Kidney (tissue), 22 donors: ENCODE measurements at places on chromosomes 16 and 17.
A peak's percentile ranks its signal among the peaks of the same experiment; 100 is the strongest.

DNA sequence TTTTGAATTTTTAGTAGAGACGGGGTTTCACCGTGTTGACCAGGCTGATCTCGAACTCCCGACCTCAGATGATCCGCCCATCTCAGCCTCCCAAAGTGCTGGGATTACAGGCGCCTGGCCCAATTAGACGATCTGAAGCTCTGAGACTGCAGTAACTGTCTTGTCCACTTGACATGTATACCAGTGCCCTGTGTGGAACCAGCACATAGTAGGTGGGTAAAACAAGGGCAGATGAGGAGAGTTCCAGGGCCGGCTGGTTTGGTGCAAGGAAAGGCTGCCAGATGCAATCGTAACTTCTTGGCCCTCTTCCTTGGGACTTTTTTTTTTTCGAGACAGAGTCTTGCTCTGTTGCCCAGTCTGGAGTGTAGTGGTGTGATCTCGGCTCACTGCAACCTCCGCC lies 3.1 kb downstream of the C17orf113 start:
- no peak for DNase-seq

GRCh38 chr16:66581246-66581952 lies 2.1 kb downstream of the CMTM2 start:
- no peak for DNase-seq

DNA sequence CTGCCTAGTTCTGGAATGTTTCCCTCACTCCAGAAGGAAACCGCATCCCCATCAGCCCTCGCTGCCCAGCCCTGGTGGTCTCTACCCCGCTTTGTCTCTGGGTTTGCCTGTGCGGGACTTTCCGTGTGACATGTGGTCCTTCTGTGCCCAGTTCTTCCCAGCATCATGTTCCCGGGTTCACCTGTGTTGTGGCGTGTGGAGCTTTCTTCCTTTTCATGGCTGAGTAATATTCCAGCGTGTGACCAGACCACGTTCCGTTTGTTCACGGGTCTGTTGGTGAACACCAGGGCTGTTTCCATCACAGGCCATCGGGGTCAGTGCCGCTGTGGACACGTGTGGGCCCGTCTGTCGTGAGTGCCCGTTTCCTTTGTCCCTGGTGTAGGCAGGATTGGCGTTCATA lies 32.1 kb downstream of the CACNA1H start:
- no peak for DNase-seq

GRCh38 chr16:56956756-56957155 lies 5.0 kb upstream of the CETP start:
- DNase-seq, result no peak

- no peak for DNase-seq
These were observed 7.7 kb downstream of the KDM8 start for GRCh38 chr16:27211026-27211425.

GRCh38 chr16:88657371-88657770 lies 5.5 kb downstream of the MVD start:
- DNase-seq, result no peak

DNA sequence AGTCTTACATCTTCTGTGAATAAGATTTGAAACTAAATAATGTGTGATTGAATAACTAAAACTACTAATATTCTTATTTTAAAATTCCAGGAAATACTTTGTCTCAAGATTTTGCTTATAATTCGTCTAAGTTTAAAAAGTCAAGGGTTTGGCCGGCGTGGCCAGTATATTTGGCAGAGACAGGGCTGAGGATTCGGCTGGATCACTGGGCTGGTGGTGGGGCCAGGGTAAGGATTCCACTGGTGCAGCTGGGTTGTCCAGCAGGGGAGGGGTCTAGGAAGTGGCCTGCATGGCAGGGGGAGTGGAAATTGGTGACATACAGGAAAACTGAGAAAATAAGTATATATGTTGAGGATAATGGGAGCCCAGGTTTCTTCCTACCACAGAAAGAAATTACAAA lies 75.7 kb downstream of the MYO1D start:
- DNase-seq, result no peak

GRCh38 chr16:87698676-87699199 lies 67.0 kb downstream of the KLHDC4 start:
- no peak for DNase-seq

DNA sequence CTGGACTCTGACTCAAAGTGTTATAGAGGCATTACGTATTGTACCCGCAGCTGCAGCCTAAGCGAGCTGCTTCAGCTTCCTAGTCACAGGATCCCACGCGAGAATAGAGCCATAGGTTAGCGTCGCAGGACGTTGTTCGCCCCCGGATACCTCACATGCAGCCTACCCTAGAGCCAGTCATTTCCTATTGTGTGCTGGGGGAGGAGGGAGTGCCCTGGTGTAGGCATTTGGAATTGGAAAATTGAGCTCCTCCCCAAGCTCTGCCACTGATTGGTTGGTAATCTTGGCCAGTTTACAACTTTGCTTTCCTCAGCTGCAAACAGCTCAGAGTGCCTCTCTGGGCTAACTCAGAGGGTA lies 530 bp downstream of the NAA60 start:
- DNase-seq, result peak; percentile 29

DNA sequence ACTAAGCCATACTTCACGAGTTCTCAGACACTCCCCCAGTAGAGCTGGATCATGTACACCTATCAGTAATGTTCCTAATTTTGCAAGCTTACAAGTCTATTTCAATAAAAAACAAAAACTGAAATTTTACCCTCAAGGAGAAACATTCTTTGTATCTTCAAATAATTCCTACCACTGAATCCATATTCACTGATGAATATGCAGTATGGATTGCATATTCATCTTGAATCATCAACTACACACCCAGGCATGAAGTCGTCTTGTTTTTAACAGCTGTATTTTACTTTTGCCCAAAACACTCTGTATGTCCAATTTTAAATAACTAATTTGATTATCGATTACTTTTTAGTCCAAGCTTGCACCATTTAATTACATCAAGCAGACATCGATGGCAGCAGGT lies 31.8 kb downstream of the ZDHHC7 start:
- DNase-seq, result no peak

- no peak for DNase-seq
These were observed 477.9 kb downstream of the SOX9 start for GRCh38 chr17:72598695-72599094.

GRCh38 chr16:7132465-7132864 lies 200.2 kb upstream of the RBFOX1 start:
- no peak for DNase-seq

DNA sequence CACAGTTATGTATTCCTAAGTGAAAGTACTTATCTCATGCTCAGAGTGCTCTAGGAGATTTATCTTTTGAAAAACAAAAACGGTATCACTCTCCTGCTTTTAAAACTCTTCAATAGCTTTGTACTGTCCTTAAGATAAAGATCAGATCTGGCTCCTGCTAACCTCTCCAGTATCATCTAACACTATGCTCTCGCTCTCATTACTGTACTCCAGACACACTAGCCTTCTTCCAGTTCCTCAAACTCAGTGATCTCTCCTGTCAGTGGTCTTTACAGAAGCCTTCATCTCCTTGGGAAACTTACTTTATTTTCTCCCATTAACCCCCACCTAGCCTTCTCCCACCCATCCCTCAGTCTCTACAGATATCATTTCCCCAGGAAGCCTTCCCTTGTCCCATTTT lies 10.1 kb downstream of the ULK2 start:
- no peak for DNase-seq

- DNase-seq, result no peak
These were observed 34.9 kb downstream of the ARHGAP17 start for GRCh38 chr16:24980077-24980793.

- DNase-seq, result no peak
These were observed 6.8 kb downstream of the RUSF1 start for GRCh38 chr16:31501226-31501965.

DNA sequence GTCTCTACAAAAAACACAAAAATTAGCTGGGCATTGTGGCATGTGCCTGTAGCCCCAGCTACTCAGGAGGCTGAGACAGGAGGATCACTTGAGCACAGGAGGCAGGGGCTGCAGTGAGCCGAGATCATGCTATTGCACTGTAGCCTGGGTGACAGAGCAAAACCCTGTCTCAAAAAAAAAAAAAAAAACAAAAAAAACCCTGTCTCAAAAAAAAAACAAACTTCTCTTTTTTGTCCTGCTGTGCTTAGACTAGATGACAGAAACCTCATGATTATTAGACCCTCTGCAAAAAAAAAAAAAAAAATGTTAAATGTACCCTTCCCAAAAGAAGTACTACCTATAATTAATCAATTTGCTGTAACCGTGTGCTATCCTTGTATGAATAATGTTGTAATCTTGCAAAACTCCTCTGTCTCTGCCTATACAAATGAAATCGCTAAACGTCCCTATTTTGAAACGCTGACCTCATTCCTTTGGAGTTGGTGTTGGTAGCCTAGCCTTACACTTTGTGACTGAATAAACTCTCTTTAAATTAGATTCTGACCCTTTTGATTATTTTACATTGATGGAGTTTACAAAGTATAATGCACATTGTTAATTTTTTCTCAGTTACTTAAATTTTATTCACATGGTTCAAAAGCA lies 13.6 kb upstream of the DHRS7B start:
- DNase-seq, result no peak

DNA sequence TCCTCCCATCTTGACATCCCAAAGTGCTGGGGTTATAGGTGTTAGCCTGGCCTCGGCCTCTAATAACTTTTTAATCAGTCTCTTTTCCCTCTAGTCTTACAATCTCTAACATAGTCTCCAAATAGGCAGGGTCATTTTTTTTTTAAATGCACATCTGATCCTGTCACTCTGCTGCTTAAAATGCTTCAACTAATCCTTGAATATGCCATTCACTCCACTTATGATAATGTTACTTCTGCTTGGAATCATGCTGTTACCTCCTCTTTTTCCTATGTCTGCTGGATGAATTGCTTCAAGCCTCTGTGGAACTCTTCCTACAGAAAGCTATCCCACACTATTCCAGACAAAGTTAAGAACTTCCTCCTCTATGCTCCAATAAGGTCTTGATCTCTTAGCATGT lies 22.8 kb downstream of the CRLF3 start:
- DNase-seq, result no peak

GRCh38 chr16:54171626-54172537 lies 114.7 kb downstream of the IRX3 start:
- DNase-seq, result peak; percentile 59

- DNase-seq, result no peak
These were observed 157.2 kb upstream of the CACNG3 start for GRCh38 chr16:24098896-24099295.

DNA sequence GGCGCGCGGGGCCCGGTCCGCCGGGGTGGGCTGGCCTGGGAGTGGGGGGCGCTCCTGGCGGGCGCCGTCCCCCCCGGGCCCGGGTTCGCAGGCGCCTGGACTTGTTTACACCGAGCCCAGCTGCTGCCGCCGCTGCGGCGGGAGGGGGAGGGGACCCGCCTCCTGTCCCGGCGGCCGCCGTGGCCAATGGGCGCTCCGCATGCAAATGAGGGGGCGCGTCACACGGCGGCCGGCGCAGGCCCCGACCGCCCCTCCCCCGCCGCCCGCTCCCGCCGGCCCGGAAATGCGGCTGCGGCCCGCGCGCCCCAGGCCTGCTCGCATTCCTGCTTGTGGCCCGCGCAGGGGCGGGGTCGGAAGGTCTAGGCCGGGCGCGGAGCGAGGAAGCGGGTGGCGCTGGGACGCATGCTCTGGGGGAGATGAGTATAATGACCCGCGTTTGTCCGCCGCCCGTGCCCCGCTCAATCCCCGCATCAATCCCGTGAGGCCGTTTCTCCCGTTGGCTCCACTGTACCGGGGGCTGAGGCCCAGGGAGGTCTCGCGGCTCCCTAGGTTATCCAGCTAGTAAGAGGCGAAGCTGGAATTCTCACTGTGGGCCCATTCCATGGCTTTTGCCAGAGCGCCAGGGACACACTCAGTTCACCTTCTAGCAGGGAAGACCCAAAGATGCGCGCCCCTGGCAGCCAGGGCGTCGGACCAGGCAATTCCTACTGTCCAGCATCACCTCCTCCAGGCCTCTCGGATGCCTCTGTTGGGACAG lies at the start of gene YPEL3:
TSS of gene YPEL3 (minus strand) at position 109 of the 757 bp plus-strand sequence. CDS start 731 bp downstream, outside the sequence.
- peak; percentile 94 for DNase-seq

GRCh38 chr17:58666858-58667267 lies 25.0 kb downstream of the TEX14 start:
- peak; percentile 63 for DNase-seq

- no peak for DNase-seq
These were observed 133.5 kb downstream of the FTO start for GRCh38 chr16:53837426-53837825.

- DNase-seq, result peak; percentile 72
These were observed 9.5 kb upstream of the PAM16 start for GRCh38 chr16:4360538-4361021.

DNA sequence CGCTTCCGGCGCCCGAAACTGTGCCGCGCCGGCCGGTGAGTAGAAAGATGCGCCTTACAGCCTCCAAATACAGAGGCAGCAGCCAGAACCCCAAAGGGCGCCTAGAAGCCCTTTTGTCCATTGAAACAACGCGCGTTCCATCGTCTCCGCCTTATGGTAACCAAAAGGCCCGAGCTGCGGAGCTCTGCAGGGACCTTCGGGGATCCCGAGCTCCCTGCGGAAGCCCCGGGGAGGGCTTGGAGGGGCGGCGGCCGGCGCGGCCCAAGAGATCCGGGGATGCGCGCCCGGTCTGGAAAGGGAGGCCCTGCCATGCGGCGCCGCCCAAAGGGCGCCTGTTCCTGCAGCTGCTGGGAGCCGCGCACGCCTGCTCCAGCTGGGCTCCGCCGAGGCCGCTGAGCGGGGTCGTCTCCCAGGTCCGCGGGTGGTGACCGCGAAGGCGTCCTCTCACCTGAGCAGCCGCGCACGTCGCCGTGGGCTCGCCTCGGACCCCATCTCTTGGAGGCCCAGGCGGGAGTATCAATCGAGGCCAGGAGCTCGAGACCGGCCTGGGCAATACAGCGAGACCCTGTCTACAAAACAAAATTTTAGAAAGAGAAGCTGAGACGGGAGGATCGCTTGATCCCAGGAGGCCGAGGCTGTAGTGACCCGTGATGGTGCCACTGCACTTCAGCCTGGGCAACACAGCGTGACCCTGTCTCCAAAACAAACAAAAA lies 742 bp upstream of the FBXO31 start:
- DNase-seq, result no peak

DNA sequence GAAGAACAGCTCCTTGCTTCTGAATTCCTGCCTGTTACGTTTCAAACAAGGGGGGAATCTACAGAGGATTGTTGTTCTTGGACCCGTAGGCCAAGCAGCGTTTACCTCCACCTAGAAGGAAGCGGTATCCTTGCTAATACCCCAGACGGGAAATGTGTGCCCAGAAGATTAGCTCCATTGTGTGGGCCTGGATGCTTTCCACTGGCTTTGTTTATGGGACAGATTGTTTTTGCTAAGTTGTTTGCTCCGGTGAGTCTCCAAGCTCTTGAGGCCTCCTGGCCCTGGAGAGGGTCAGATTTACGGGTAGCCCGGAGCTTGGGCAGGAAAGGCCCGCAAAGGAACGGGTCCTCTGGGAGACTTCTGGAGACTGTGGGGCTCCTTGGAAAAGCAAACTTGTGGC lies 28.4 kb upstream of the MRTFB start:
- DNase-seq, result no peak
